ENCODE measurements at places on chromosomes 16 and 17.
A peak's percentile ranks its signal among the peaks of the same experiment; 100 is the strongest.

DNA sequence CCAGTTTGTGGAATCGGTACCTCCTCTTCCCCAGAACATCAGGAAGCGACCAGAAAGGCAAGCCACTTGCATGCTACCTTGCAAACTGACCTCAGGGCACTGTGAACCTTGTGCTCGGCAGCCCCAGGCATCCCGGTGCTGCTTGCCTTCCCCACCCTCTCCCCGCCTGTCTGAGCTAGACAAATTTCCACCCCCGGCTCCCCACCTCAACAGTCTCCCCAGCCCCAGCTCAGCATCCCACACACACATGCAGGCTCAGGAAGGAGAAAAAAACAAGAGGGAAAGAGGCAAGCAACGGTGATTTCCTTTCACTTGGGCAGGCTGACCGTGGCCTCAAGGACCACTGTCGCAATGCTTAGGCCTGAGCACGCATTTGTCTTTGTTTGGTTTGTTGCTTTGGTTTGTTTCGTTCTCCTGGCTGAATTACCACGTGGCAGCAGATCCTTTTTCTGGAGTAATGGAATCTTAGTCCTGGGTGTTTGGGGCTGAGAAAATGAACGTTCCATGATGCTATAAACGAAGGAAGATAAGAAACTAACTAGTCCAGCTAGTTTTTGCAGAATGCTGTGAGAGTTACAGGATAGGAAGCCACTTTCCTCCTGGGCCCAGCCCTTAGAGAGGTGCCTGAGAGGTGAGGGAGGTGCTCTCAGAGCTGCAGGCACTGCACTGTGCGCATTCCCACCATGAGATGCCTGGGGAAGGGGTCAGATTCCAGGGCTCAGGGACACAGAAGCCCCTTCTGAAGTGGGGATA, 27.9 kb downstream of the SDK2 start:
- no peak for DNase-seq

GRCh38 chr17:29078183-29079045, 35.5 kb downstream of the PIPOX start:
- DNase-seq = peak; percentile 48

GRCh38 chr17:64145375-64145750, 15.4 kb upstream of the ERN1 start:
- DNase-seq = no peak

- DNase-seq = no peak
These were observed 19.5 kb downstream of the C16orf90 start for GRCh38 chr16:3475604-3476375.

GRCh38 chr17:30000755-30001257, 59.4 kb downstream of the EFCAB5 start:
- peak; percentile 37 for DNase-seq

DNA sequence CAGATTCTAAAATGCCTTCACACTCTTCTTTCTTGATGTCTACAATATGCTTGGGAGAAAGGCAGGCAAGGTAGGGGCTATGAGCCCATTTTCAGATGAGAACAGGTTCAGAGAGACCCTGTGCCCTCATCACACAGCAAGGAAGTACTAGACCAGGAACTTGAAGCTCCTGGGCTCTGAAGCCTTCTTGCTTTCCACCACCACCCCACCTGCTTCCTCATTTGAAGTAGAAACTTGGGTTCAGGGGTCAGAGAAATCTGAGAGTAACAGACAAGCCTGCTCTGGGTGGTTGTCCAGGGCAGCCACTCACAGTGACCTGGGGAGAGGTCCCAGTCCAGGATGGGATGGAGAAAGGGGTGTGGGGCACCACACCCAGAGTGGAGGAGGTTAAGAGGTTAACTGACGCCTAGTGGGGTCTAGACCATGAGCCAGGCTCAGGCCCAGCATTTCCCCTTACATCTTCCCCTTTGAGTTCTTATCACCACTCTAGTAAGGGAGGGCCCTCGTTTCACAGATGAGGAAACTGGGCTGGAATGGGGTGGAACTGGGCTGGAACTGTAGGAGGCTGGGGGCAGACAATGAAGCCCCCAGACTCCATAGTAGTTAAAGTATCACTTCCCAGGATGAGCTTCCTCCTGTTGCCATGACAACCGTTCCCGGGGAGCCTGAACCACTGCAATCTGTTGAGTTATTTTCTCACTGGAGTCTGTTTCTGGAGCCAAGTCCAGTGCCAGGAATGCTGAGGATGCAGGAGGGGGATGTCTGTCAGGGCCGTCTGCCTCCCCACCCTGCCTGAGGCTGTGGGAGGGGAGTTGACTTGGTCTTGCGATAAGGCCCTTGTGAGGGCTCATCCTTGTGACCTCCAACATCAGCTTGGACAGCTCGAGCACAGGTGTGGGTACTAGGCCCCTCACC, 16.2 kb upstream of the PHF12 start:
- no peak for DNase-seq

GRCh38 chr17:57723427-57724025, 21.6 kb downstream of the CCDC182 start:
- no peak for DNase-seq

DNA sequence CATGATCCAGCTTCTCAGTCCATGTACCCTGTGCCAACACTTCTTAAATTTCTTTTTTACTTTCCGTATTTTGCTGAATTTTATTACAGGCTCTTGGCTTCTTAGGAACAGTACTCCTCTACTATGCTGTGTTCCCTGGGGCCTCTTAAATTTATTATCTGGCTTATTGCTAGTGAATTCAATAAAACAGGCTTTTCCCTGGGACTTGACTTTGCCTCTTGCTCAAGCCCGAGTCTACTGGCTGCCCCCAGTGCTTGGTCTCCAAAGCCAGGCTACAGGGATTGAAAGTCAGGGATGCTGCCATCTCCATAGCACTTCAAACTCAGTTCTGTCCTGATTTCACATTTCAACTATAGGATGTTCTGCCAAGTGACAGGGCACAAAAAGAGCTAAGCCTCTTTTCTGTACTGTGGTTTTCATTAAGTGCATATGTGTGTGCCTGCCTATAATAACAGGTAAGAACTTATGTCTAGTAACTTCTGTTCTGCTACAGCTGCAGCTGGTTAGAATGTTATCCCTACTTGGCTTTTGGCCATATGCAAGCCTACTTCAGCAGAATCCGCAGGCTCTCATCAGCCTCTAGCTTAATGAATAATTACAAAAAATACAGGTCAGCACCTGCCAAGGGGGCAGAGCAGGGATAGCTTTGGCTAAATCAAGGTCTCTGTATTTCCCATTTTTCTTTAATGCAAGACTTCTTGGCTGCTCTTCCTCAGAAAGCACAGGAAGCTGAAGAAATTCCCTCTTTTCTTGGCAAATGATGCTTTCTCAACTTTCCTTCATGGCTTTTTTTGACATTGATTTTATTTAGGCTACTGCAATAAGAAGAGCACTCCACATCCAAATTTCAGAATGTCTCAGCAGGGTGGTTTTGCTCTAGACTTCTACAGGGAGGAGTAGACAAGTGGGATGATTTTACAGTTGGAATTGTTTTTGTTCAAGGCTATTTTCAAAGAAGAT, 8.2 kb downstream of the FAM20A start:
- peak; percentile 51 for DNase-seq

- DNase-seq = no peak
These were observed 24.0 kb downstream of the GINS2 start for GRCh38 chr16:85664580-85665372.

DNA sequence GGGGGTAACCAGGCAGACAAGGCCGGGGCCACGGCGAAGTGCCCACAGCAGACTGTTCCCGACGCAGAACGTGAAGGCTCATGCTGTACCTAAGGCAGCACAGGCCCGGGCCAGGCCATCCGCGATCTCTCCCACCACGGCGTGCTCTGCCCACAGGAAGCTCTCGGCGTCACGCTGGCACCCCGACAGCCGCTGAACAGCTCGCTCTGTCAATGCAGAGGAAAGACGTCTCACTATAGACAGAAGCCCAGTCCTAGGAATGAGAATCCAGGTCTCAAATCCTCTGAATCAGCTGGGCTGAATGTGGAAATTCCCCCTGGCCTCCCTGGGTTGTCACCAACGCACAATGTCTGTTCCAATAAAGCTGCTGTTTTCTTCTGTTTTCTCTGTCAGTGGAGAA, 21.4 kb downstream of the SERPINF1 start:
- DNase-seq = peak; percentile 68

GRCh38 chr17:19022747-19023146, 18.2 kb upstream of the FAM83G start:
- no peak for DNase-seq

DNA sequence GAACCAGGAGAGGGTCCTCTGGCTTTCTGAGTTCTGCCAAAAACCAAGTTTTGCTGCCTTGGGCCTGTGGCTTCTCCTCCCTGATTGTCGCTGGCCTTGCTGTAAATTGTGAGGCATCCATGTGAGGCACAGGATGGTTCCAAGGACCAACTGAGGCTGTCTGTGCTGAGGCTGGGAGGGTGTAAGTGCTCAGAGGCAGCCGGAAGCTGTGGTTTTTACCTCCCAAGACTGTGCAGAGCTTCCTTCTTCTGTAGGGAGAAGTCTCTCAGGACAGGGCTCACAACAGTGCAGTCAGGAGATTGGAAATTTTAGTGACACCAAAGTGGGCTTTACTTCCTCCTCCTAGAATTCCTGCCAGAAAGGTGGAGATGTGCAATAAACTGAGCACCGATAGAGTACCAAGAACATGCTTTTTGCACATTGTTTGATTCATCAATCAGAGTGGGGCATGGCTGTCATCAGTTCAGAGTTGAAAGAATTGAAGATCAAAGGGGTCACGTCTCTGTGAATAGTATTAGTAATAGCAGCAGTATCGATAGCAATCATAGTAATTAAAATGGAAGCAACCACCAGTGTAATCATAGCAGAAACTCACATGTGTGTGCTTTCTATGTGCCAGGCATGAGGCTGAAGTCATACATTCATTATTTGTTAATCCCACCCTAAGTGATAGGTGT, 467.1 kb downstream of the WWOX start:
- no peak for DNase-seq

- peak; percentile 79 for DNase-seq
These were observed 18.6 kb downstream of the C1QTNF1 start for GRCh38 chr17:79042421-79043190.

- no peak for DNase-seq
These were observed 247.5 kb downstream of the CDH13 start for GRCh38 chr16:82874271-82874670.

GRCh38 chr16:64745258-64745930, 376.5 kb downstream of the CDH11 start:
- no peak for DNase-seq

DNA sequence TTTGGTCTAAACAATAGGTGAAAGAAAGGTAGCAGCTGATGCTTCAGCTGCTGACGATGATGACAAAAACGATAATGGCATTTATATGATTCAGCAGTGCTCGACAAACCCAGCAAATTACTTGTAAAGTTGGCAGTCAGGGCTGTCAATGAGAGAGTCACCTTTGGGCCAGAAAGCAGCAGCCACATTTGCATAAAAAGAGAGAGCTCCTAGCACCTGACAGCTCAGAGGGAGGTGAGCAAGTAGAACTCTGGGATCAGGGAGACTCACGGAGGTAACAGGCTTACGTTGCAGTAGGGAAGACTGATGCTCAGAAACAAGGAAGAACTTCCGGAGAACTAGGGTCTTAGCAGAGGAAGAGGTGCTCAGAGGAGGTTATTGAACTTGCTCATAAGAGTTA, 291.9 kb upstream of the ZFHX3 start:
- no peak for DNase-seq

- no peak for DNase-seq
These were observed 59.5 kb downstream of the CDYL2 start for GRCh38 chr16:80744856-80745255.

- DNase-seq = peak; percentile 92
These were observed 182.8 kb downstream of the SEC14L1 start for GRCh38 chr17:77323413-77324171.

GRCh38 chr16:79312502-79312901, 288.0 kb downstream of the MAF start:
- DNase-seq = no peak

DNA sequence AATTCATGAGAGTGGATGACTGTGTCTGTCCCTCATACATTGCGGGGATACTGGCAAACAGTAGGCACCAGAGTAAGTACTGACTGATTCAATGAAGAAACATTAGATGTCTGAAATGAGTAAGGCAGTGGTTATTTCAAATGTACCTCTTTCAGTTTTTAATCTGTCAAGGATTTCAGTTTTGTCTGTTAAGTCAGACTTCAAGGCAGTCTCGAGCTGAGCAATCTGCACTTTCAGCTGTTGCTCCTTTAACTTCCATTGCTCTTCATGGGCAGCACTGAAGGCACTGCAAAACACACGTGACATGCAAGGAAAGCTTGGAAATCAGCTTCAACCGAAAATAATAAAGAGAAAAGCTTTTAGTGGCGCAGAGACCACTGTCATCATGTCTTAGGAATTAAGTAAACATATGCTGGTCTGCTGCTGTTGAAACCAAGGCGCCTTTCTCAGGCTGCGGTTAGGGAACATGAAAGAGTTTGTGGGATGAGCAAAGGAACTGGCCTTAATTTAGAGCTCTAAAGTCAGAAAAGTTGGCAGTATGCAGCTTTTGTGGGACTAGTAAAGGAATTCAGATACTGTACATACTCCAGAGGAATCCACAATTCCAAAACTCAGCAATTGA, 38.8 kb downstream of the RPGRIP1L start:
- DNase-seq = peak; percentile 82

GRCh38 chr17:77478899-77479298, 338.1 kb downstream of the SEC14L1 start:
- no peak for DNase-seq

- DNase-seq = no peak
These were observed 2.9 kb downstream of the IRF8 start for GRCh38 chr16:85901773-85902365.

GRCh38 chr16:24826096-24826690, 19.6 kb upstream of the SLC5A11 start:
- no peak for DNase-seq

DNA sequence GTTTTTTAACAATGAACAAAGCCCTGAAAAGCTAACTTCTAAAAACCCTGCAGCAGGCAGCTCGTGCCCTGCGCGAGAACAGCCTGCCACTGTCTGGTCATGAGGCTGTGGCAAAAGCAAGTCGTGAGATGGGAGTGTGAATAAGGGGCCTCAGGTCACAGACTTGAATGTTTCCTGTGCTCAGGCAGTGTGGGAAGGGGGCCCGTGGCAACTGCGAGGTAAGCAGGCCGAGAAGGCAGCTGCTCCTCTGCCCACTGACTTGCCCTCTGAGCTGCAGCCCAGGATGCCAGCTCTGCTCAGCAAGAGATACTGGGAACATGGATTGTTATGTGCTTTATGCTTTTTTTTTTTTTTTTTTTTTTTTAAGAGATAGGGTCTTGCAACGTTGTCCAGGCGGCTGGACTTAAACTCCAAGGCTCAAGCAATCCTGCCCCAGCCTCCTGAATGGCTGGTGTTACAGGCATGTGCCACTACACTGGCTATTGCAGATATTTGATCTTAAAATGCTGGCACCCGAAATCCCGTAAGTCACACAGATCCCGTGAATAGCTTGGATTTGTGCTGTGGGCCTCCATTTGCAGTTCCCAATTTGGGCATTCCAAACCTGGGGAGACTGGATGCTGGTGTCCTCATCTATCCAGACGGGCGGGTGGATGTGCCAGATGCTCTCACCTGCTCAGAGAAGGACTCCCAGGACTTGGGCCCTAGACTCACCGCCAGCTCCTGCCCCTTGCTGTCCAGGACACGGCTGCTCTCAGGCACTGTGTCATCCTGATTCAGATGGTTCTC, 44.0 kb downstream of the UBN1 start:
- DNase-seq = no peak

All from cardiac fibroblast (primary cell).